Dorsolateral prefrontal cortex (tissue), 122 donors: ENCODE measurements at places on chromosomes 13 and 19.

DNA sequence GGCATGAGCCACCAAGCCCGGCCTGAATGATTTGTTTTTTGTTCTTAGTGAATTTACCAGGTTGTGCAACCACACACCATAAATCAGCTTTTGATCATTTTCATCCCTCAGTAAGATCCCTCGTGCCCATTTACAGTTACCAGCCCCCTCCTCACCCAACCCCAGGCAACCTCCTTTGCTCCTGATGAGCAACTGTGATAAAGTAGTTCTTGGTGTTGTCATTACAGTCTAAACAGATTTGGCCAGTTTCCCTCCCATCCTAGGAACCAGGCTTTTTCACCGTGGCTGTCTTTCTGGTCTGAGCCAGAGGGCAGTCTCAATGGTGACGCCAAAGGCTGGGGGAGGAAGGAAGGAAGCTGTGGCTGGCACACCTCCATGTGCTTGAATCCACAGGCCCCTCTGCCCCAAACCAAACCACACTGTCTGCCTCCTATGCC is 61.2 kb upstream of the WDFY2 start:
- no peak for DNase-seq

DNA sequence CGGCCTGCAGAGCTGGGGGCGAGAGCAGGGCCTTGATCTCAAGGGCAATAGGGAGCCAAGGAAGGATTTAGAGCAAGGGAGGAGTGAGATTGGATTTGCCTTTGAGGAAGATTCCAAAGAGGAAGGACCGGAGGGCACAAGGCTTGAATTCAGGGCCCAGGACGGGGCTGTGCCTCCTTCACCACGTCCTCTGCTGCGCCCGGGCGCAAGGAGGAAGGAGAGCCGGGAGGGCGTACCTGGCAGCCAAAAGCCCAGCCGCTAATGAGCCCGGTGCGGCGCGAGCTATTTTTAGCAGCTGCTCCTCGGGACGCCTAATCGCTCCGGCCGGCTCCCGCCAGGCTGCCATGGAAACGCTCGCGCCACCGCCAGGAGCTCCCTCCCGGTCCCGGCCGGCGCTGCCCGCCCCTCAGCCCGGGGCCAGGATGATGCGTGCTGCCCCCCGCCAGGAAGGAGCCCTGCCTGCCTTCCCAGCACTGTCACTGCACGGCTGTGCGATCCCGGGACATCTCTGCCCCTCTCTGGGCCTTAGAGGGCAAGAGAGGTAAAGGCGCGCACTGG is 31.3 kb downstream of the TINCR start:
- peak; percentile 74 for DNase-seq

GRCh38 chr19:38266981-38267597 is 2.7 kb downstream of the SPINT2 start:
- no peak for DNase-seq

- DNase-seq: no peak
Observed at GRCh38 chr13:29853131-29853530, 2.7 kb upstream of the UBL3 start.

- peak; percentile 7 for DNase-seq
Observed at GRCh38 chr13:113981611-113982295, 7.9 kb upstream of the C13orf46 start.

DNA sequence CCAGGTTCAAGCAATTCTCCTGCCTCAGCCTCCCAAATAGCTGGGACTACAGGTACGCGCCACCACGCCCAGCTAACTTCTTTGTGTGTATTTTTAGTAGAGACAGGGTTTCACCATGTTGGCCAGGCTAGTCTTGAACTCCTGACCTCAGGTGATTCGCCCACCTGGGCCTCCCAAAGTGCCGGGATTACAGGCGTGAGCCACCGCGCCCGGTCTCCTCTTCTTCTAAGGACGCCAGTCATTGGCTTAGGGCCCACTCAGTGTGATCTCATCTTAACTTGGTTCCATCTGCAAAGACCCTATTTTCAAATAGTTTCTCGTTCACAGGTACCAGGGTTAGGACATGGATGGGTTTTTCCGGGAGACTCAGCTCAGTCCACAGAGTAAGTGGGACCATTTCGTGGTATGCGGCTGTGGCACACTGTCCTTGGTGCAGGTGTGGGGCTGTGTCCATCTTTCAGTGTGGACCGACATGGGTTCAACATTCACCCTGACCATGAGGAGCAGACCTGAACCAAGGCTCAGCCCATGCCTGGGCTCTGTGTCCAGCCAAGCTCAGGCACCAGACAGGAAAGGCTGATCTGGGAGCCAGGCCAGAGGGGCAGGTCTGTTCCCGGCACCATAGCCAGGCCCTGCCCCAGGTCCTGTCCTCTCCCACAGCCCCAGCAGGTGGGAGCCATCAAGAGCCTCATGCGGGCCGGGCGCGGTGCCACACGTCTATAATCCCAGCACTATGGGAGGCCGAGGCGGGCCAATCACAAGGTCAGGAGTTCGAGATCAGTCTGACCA is 2.8 kb upstream of the MKNK2 start:
- no peak for DNase-seq

- DNase-seq: peak; percentile 65
Observed at GRCh38 chr13:110644892-110645521, 29.7 kb downstream of the NAXD start.

- DNase-seq: no peak
Observed at GRCh38 chr19:21621671-21622070, 116.3 kb downstream of the ZNF429 start.

DNA sequence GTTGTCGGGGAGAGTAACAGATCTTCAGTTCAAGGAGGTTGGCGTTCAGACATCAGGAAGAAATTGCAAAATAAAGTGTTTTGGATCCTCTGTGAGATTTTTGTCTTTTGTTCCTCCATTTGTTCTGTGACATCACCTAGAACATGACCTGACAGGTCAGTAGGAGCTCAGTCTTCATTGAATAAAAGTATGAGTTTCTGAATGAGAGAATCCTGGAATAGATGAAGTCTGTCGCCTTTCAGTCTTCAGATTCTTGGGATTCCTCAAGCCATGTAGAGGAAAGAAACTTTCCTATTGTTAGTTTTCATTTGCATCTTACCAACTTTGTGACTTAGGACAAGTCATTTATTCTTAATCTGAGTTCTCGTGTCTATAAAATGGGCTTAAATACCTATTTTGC is 14.4 kb downstream of the ARHGAP35 start:
- no peak for DNase-seq

DNA sequence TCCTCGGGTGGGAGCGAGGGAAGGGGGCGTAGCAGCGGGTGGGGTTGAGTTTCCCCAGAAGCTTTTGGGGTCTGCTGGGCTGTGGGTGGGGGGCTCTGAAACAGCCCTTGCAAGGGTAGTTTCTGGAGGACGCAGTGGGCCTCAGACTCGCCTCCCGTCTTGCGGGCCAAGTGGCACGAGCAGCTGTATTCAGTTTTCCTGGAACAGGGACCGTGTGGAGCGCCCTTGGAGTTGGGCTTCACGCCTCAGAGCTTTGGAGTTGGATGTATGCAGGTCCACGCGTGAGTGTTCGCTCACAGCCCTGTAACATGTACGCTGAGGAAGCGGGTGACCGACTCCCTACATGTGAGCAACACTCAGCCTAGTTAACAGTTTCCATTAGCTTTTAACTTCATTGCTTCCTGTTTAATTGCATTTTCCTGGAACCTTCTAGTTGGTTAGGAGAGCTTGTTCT is 603 bp downstream of the TM9SF2 start:
- DNase-seq: no peak

DNA sequence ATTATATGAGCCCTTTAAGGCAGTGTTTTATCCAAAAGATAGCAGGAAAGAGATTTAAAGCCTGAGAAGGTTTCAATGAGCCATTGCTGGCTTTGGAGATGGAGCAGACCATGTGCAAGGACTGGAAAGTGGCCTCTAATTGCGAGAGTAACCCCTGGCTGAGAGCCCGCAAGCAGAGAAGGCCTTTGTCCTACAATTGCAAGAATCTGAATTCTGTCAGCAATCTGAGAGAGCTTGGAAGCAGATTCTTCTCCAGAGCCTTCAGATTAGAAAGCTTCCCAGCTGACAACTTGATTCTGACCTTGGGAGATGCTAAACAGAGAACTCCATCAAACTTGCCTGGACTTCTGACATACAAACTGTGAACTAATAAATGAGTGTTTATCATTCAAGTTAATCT is 528.7 kb upstream of the KLF12 start:
- DNase-seq: no peak

- DNase-seq: no peak
Observed at GRCh38 chr13:67554746-67555452, 324.8 kb upstream of the PCDH9 start.

DNA sequence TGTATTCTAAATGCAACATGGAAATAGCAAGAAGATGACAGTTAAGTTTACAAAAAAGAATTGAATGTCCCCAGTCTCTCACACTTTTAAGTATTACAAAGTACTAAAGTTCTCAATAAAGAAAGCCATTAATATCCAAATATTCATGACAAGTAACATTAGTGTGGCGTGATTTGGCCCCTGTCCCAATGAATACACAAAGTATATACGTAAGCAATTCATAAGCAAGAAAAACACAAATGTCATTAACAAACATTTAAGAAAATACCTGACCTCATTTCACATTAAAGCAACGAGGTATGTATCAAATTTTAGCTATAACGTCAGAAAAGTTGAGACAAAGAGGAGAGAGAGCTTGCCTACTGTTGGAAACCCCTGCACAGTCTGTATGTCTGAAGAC is 241.9 kb upstream of the IRS2 start:
- no peak for DNase-seq

DNA sequence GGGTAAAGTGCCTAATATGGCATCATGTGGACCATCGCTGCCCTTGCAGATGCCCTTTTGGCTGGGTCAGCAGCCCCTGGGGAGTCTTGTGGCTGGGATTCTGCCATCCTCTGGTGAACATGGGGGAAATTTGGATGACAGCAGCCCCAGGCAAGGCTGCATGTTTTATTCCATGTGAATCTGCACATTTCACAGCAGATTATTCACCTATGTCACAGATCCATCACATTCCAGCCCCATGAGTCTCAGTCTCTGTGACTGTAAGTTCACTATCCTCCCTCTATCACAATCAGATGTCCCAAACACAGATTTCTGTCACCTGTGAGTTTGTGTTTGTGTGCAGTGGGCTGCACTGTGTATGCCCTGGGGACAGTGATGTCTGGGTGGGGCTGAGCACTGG is 36.8 kb upstream of the PSG9 start:
- no peak for DNase-seq

DNA sequence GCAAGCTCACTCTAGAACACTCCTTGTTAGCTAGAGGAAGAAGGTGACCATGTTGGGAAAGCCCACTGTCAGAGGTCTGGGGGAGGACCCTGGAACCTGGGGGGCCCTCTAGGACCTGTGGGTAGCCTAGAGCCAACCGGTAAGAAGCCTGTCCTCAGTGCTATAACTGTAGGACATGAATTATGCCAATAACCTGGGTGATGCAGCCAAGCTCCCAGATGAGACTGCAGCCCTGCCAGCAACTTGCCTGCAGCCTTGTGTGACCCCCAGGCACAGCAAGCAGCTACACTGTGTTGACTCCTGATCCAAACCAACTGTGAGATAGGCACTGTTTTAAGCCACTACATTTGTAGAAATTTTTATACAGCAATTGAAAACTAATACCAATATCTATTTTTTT is 122.3 kb downstream of the MIPEP start:
- no peak for DNase-seq

DNA sequence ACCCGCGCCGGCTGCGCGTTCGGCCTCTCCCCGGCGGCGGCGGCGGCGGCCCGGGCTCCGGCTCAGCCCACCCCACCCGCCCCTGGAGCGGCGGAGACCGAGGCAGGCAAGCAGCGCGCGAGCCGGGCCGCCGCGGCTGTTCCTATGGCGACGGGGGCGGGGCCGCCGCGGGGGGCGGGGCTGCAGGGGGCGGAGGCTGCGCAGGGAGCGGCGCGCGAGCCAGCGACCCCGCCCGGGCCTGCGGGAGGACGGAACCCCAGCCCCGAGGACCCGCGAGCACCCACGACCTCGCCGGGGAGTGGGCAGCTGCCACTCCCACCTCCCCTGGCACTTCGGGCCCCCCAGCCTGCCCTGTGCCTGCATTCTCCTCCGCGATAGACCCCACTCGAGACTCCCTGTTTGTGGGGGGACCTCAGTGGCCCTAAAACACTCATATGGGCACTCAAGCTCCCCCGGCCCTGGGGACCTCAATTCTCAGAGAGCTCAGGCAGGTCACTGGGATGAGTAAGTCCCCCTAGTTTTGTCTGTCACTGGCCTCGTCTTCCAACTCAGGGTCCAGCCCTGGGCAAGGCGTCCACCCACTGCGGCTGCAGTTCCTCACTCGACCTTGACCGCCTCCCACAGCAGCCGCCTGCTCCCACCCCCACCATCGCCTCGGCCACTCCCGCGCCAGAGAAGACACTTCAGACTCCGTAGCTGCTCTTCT is at the start of gene CTXN1:
Gene CTXN1, minus strand, starts transcription at position 115 of the 706 bp plus-strand sequence. CDS start 597 bp downstream, outside the sequence.
- no peak for DNase-seq

GRCh38 chr19:52648336-52649016 is 10.3 kb upstream of the ZNF83 start:
- DNase-seq: no peak

GRCh38 chr19:46385636-46386035 is 27.7 kb downstream of the CCDC8 start:
- DNase-seq: no peak

- no peak for DNase-seq
Observed at GRCh38 chr13:104355041-104355670, 1288.9 kb upstream of the SLC10A2 start.

DNA sequence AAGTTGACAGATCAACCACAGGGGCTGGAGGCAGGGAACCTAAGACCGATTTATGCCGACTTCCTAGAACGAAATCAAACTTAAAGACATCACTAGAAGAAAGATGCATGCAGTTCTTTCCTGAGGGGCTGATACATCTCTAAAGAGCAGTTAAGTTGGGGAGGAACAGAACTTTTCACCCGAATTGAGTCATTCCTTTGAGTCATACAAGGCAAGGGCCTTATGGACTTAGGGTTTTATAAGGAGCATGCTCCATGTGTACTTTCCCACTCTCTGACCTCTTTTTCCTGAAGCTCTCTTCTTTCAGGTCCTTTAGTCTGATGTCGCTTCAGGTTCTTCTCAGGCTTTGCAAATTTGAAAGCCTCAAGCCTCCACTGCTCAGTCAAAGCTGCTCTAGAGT is 7.9 kb upstream of the FBXL3 start:
- DNase-seq: no peak

GRCh38 chr19:35514282-35514809 is 897 bp upstream of the DMKN start:
- no peak for DNase-seq

- no peak for DNase-seq
Observed at GRCh38 chr13:23741879-23742510, 147.2 kb downstream of the MIPEP start.

- DNase-seq: no peak
Observed at GRCh38 chr19:55619286-55619685, 5.1 kb downstream of the ZNF784 start.

GRCh38 chr13:48950501-48950875 is 25.2 kb upstream of the FNDC3A start:
- DNase-seq: no peak
